ENCODE measurements at places on chromosomes 4 and X.

GRCh38 chr4:142815834-142816233 is 30.3 kb downstream of the INPP4B start:
- DNase-seq: no peak

- no peak for DNase-seq
These were observed 15.5 kb downstream of the P2RY8 start for GRCh38 chrX:1521459-1521956.

GRCh38 chr4:26861434-26862186 is 969 bp downstream of the STIM2 start:
- DNase-seq: no peak

DNA sequence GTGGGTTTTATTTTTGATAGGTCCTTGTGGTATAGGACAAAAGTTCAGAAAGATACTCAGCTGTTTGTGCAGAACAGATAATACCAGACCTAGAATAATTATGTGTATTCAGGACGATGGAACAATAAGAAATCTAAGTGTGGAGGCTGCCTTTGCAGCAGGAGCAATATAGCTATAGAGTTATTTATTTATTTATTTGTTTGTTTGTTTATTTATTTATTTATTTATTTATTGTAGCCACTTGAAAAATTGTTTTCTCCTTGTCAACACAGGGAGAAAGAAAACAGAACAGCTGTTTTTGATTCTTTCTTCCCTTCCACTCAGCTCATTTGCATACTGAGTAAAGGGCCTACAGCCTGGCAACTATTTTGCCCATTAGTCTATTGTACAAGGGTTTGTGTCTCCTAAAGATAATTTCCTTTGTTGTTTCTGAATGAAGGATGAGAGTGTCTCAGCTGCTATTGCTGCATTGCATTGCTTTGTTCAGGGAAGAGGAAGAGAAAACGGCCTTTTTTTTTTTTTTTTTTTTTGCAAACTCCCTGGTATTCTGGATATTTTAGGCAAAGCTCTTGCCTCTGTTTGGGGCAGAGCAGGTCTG is 56.0 kb upstream of the ESX1 start:
- DNase-seq: no peak

- DNase-seq: peak; percentile 85
These were observed 199.0 kb upstream of the NUDT6 start for GRCh38 chr4:123121241-123121907.

GRCh38 chr4:15719506-15719905 is 16.6 kb downstream of the BST1 start:
- no peak for DNase-seq

DNA sequence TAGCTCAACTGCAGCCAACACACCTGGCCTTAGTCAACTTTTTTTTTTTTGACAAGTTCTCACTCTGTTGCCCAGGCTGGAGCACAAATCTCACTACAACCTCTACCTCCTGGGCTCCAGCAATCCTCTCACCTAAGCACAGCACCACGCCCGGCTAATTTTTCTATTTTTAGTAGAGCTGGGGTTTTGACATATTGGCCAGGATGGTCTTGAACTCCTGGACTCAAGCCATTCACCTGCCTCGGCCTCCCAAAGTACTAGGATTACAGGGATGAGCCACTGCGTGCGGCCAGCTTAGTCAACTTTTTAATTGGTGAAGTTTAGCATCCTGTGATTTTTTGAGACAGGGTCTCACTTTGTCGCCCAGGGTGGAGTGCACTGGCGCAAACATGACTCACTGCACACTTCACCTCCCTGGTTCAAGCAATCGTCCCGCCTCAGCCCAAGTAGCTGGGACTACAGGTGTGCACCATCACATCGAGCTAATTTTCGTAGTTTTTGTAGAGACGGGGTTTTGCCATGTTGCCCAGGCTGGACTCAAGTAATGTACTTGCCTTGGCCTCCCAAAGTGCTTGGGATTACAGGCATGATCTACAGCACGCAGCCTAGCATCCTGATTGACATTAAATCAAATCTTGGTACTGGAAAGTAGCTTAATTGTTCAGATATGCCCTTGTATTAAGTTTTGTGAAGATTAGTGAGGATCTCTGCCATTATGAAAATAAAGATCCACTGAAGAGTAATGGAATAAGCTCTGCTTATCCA is 8.3 kb downstream of the HNRNPDL start:
- no peak for DNase-seq

All from Panc1 (cell line).